ENCODE measurements at places on chromosomes 2 and 18.

- DNase-seq: no peak
These were observed 277.9 kb downstream of the GULP1 start for GRCh38 chr2:188569431-188570165.

GRCh38 chr2:239997686-239998409 lies 27.3 kb downstream of the NDUFA10 start:
- DNase-seq: no peak

- DNase-seq: no peak
These were observed 37.5 kb upstream of the SLC38A11 start for GRCh38 chr2:164992818-164993217.

GRCh38 chr2:190435031-190435670 lies 27.0 kb downstream of the MFSD6 start:
- DNase-seq: no peak

DNA sequence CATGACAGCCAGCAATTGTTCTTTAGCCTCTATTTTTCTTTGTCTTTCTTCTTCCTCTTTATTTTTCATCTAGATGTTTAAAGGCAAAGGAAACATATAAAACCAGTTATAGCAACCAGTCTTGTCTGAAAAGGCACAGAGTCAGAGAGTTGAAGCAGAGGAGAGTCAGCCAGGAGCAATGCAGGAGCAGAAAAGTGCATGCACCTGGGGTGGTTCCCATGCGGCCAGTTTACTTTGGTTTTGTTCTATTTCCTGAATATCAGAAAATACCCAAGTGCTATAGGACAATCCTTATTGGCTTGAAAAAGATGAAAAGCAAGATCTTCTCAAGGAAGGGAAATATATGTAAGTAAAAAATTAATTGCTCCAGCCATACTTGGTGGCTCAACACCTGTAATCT lies 44.9 kb downstream of the CFAP210 start:
- DNase-seq: no peak

DNA sequence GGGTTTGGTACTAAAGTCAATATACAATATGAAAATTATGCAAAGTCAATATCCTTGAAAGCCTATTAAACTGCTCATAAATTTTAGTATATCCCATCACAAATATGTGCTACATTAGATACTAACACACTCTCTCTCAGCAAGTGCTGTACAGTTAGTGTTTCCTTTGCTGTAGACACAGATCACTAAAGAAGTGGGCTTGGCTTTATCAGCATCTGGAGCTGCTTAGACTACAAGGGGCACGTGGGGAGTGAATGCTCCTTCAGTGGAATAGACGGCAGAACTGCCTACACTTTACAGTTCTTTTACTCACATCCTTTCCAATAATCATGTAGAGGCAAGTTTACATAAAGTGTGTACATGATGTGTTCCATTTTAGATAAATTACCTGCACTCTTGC lies 26.0 kb upstream of the EFEMP1 start:
- no peak for DNase-seq

DNA sequence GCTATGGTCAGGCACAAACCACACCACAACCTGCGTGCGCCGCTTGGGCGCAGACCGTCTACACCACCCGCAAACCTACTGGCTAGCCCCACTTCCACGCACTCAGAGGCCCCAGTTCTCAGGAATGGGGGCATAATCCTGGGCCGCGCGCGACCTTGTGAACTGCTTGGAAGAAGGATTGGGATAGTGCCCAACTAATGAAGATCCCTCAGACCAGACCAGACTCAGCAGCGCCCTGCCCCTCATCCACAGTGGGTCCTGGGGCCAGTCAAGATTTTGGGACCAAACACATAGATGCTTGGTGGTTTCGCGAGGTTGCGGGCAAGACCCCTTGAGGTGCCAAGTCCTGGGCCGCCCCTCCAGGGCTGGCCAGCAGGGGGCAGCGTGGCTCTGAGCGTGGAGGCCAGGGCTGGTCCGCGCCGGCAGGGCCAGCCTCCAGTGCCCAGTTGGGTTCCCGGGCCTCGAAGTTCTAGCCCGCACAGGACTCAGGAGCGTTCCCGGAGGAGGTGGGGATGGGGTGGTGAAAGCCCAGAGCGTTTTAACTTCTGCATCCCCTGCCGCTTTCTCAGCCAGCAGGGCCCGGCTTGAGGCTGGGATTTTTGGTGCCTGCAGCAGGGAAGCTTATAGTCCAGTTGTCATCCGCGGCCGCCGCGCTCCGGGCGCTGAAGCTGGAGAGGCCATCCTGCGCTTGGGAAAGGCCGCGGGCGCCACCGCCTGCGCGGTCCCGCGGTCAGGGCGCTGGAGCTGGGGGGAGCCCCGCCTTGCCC lies 8.3 kb downstream of the OSR1 start:
- DNase-seq: no peak

GRCh38 chr2:174344716-174345461 lies 10.1 kb downstream of the SP9 start:
- no peak for DNase-seq

DNA sequence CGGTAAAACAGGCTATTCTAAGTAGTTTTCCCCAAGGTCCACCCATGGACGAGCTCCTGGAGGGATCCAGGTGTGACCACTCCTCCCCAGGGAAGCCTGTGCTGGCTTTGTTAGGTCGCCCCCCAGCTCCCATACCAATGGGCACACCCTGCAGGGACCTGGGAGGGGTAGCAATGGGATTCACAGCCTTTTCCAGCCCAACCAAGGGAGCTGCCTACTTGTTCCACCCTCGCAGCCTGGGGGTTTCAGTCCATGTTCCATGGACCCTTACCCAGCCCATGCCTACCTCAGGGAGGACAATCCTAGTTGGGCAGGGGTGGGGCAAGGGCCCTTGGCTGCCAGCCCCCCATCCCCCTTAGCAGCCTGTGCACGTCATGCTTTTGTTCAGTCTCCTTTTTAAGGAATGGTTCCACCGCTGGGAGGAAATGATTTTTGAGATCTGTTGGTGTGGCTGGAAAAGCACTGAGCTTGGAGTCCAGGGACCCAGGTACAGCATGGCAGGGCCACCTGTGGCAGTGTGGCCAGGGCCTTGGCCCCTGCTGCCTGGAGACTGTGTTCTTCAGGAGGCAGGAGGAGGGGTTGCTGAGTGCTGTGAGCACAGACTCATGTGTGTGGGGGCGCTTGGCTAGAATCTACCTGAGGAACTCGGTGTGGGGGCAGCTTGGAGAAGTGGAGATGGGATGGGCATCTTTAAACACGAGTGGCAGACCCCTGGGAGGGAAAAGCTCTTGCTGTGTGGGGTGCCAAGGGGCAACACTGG lies 166.8 kb downstream of the TWIST2 start:
- no peak for DNase-seq

- DNase-seq: no peak
These were observed 154.8 kb downstream of the MBP start for GRCh38 chr18:76977684-76978232.

DNA sequence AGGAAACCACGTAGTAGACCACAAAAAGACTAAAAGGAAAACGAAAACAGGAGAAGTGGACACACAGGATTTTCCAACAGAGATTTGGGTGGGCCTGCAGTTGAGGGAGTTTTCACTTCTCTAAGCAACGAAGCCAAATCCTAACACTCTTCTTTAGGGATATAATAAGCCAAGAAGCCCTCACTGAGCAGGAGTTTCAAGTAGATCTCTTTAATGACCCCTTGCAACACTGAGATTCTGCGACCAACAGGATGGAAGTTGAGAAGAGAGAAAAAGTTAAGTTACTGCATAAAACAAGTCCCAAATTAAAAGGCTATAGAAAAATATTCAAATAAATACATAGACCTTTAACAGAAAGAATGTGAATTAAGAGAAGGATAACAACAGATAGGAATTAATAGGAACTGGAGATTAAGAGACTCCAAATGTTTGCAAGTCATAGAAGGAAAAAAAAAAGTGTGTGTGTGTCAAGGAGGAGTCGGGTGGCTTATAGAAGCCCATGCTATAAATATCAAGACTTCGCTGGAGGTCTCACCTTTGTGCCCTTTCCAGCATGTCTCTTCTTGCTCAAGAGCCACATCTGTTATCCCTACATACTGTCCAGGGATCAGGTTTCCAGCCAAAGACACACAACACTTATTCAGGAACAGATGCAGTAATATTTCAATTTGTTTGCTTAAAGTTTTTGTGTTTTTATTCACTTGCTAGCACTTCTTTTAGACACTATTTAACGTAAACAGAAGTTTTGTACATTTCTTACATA lies 69.4 kb upstream of the ARHGAP28 start:
- no peak for DNase-seq

- DNase-seq: no peak
These were observed 77.0 kb upstream of the SERTAD2 start for GRCh38 chr2:64730551-64731262.

GRCh38 chr18:74242438-74243096 lies 49.2 kb downstream of the CYB5A start:
- peak; percentile 40 for DNase-seq

GRCh38 chr2:143807192-143807591 lies 678.0 kb downstream of the ARHGAP15 start:
- DNase-seq: no peak

- no peak for DNase-seq
These were observed 65.5 kb downstream of the ACAA2 start for GRCh38 chr18:49747876-49748275.

DNA sequence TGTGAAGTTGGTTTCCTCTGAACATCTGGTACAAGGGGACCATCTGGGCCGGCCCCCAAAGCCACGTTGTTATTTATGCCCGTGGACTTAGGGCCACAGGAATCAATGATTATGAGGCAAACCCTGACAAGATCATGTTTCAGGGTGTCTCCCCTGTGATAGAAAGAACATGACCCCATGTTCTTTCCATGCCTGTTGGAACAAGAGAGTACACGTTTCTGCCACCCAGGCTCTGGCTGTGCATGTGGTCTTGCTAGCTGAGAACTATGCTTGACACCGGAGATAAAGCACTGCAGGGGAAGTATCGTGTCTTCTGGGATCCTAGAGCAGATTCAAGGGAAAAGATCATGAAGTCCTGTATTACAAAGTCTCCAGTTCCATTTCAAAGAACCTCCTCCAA lies 64.2 kb downstream of the TMEM17 start:
- no peak for DNase-seq

GRCh38 chr18:3914833-3915610 lies 465.1 kb downstream of the TGIF1 start:
- DNase-seq: no peak
